ENCODE measurements at places on chromosomes 2 and 18.

DNA sequence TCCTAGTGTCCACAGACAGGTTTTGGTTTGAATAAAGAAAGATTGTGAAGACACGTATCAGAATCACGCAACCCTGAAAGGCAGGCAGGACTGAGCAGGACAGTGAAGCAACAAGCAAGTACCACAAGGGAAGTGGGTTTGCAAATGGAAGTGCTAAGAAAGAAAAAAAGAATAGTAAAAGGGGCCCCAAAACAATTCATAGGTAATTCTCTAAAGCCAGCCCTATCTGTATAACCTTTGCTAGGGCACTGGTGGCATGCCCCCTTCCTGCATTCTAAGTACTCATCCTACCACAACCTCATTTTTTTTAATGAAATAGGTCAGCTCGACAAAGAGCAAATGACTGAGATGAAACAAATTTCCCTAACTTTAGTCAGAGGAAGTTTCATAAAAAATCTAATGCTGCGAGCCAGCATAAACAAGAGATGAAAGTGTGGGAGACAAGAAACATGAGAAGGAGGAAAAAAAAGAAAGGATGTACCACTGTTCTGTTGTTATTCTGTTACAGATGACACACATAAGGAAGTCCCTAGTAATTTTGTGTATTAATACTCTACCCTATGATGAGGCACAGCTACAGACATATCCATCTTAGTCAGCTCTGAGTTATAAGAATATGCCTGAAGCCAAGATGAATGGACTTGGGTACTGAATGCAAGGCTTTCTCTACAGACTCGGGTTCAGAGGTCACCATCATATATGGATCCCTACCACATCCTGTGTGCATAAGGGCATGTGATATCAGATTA, 32.2 kb downstream of the IKZF2 start:
- no peak for DNase-seq

DNA sequence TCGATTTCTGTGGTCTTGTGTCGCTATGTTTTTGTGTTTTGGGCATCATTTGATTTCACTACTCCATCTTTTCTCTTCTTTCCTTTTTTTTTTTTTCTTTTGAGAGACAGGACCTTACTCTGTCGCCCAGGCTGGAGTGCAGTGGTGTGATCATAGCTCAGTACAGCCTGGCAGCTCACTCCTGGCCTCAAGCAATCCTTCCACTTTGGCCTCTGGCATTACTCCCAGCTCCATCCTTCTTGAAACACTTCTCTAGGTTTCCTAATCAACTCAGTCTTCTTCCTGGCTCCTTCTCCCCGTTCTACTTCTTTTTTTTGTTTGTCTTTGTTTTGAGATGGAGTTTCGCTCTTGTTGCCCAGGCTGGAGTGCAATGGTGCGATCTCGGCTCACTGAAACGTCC, 26.5 kb downstream of the TCF23 start:
- DNase-seq = no peak

DNA sequence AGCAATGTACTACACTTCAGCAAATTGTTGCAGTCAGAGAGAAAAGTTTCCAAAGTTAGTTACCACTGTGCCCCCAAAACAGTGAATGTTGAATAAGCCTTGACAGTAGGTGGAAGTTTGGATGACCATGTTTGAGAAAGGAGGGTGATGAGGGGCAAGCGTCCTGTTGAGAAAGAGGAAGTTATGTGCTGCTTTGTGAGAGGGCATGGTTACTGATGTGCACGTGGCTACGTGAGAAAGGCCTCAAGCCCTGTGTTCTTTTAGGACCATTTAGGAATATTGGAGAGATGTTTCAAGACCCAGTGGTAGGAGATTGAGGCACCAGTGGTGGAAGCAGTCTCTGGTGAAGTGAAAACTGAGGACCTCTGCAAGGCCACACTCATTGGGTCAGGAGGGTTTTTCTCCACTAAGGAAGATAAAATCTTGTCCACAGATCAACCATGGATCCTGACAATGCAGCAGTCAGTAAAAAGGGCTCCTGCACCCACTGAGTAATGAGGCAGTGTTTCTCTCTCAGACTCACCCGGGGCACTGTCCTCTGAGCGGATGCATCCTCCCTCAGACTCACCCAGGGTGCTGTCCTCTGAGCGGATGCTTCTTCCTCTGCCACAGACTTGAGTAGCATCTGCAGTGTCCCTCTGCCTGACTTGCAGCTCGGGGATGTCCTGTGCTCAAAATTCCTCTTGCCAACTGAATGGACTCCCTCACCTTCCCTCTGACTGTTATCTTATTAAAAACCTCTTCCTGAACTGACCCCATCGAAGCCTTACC, 34.7 kb upstream of the ACTR3 start:
- no peak for DNase-seq

DNA sequence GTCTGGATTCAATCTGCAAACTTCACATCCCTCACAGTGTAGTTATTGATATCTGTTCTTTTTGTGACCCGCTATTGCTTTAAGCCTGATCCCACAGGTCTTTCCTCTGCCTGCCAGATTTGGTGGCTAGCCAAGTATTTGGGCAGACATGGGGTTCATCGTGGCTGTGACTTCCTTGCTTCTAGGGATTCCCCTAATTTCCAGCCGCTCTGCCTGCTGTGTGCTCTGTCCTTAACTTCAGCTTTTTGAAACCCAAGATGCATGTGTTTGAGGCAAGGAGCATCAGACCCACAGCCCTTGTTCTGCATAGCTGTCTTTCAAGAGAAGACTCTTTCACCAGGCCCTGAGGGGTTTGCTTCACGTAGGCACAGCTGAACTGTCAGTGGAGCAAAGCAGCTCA, 54.2 kb downstream of the NCAPH start:
- peak; percentile 7 for DNase-seq

GRCh38 chr2:2452961-2453360, 121.9 kb upstream of the MYT1L start:
- DNase-seq = no peak

GRCh38 chr2:209074711-209075110, 349.1 kb upstream of the MAP2 start:
- DNase-seq = no peak

DNA sequence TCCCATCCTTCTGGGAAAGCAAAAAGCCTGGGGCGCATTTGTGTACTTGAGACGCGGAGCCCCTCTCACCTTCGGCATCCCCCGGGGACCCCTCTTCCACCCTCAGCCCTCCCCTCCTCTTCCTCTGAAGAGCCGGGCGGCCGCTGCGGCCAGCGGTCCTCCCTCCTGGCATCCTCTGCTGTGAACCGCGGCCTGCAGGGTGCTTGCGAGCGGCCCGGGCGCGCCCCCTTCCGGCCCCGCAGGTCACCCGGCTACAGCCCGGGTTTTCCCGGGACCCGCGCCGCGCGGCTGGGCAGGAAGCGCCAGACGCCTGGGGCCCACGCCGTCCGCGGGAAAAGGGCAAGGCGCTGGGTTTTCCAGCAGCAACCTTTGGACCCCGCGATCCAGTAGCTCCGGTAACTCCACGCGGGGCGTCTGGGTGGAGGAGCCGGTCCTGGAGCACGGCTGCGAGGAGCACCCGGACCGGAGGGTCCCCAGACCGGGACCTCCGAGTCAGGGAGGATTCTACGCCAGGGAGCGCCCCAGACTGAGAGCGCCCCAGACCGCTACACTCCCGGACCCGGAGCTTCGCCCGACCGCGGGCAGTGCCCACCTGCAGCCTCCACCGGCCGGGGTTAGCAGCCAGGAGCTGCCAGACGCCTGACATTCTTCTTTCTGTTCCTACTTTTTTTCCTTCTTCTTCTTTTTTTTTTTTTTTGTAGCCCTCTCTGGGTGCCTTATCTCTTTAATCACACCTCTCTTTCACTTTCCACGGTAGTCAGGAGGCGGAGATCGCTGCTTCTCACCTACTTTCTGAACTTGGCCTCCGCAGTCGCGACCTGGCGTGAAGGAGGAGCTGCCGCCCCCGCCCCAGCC, at the start of gene IL18R1:
Gene IL18R1, plus strand, starts transcription at position 271 of the 855 bp plus-strand sequence. CDS start 6,865 bp downstream, outside the sequence.
- peak; percentile 42 for DNase-seq

DNA sequence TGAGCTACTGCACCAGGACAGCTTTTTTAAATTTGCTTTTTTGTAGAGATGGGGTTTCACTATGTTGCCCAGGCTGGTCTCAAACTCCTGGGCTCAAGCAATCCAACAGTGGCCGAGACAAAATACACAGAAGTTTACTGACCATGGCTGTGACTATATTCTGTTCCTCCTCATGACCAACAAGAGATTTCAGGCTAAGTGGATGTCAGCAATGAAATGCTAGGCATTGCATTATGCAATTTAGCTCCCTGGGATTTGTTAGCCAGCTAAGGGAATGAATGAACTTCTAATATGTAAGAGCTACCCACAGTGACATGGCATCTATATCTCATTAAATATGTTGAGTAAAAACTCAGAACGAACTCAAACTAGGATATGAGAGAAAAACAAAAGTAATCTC, 81.9 kb upstream of the MBOAT2 start:
- no peak for DNase-seq

DNA sequence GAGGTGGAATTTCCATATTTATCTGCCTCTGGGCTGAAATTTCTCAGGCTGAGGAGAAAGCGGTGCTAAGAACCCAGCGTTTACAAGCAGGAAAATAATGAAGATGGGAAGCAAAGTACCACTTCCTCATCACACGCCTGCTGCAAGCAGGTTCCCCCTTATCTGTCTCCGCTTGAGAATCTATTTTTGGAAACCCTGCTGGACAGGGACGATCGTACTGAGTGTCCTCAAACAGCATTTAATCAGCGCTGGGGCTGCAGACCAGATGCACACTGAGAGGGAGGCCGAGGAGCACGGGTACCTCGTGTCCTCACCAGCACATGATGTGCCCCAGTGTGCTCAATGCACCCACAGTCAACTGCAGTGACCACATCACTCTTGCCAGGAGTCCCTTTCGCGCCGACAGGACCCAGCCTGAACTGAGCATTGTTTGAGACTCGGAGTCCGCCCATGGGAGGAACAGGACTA, 160.4 kb downstream of the HDAC4 start:
- DNase-seq = no peak

DNA sequence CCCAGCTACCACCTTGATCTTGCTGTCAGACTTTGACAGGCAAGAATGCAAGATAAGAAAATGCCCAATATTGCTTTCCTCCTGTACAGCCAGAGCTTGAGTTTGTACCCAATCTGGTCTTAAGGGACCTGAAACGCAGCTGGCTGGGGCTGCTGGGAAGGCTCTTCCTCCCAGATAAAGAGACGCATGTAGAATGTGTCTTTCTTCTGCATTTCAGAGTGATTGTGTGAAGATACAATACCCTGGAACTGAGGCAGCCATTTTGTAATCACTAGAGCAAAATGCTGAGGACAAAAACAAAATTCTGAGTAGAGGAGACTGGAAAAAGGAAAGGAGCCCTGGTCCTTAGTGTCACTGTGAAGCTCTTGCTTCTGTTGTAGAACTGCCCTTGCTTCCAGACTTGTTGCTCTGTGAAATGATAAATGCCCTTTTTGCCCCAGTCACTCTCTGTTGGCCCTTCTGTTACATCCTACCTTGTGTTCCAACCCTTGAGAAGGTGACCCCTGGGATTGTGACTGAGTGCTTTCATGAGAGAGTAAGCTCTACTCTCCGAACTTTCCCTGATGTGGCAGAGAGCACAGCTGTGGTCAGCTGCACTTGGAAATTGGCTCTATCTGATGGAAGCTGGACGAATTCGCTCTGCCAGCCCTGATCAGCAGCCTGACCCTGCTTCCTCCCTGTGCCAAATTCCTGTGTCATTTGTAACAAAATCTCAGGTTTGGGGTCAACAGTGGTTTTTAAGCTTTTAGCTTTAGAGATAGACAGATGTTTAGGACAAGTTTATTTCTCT, 137.4 kb upstream of the RBMS1 start:
- no peak for DNase-seq

GRCh38 chr2:14422426-14422825, 210.1 kb upstream of the LRATD1 start:
- DNase-seq = no peak

DNA sequence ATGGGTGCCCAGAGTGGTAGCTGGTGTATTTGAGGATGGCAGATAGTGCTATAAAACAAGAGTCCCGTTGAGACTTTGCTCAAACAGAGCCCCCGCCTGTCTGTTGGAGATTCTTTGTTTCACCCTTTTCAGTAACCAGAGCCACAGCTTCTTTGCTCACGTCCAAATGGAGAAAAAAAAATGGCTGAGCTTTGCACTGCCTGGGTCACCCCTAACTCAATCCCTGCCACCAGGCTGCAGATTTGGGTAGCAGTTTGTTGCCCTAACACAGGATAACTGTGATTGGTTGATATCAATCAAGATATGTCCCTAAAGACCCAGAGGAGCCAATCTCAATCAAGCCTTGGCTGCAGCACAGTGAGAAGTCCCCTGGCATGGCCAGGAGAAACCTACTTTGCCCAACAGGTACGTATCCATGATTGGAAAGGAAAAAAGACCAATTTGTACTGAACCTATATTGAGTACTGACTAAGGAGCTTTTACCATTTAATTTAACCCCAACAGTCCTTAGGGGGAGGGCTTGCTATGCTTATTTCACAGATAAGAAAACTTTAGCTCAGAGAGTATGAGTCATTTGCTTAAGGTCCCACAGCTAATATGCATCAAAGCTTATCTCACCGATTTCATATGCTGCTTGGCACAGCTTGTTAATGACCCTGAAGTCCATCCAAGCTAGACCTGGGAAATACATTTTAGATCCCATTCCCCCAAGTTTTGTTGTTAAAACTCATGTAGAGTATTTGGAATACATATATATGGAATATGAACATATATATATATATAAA, 72.0 kb upstream of the SH3BP4 start:
- no peak for DNase-seq

DNA sequence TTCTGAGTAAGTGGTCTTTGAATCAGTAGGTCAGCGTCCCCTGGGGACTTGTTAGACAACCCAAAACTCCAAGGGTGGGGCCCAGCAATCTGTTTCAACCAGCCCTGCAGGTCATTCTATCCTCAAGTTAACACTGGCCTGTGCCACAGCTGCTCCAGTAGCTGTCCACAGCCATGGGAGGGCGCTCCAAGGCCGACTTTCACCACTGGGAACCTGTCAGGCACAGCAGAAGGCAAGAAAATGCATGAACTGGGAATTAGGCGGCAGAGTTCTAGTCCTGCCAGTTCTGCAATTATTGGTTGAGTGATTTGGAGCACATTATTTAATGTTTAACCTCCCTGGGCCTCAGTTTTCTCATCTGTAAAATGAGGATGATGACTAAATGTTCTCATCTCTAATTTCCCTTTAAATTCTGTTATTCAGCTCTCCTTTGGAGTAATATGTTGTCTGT, 17.4 kb upstream of the MRPL33 start:
- peak; percentile 61 for DNase-seq

Data from bone marrow (tissue), 2 donors.